ENCODE measurements at places on chromosomes 6 and 20.

DNA sequence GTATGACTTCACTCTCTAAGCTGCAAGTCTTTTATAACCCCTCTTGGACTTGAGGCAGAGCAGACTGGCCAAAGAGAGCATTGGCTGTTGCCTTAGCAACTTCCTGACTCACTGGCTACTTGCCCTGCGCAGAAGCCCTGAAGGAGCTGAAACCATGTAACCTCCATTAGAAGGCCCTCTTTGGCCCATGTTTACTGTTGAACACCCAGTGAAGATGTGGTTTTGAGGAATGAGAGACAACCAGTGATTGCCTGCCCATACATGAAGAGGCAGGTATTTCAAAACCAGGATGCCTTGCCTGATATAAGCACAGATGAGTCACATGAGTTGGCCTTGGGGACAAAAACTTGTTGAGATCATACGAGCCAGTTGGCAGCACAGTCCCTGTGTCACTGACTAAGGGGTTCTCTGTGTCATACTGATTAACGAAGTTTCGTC is 182.5 kb downstream of the EDN1 start:
- DNase-seq = peak; percentile 12

GRCh38 chr6:170129691-170130171 is 161.1 kb downstream of the DLL1 start:
- no peak for DNase-seq

GRCh38 chr20:58236612-58237317 is 8.3 kb upstream of the ANKRD60 start:
- DNase-seq = peak; percentile 63

- peak; percentile 36 for DNase-seq
Measured at GRCh38 chr20:2005831-2006426, 12.1 kb upstream of the PDYN start.

DNA sequence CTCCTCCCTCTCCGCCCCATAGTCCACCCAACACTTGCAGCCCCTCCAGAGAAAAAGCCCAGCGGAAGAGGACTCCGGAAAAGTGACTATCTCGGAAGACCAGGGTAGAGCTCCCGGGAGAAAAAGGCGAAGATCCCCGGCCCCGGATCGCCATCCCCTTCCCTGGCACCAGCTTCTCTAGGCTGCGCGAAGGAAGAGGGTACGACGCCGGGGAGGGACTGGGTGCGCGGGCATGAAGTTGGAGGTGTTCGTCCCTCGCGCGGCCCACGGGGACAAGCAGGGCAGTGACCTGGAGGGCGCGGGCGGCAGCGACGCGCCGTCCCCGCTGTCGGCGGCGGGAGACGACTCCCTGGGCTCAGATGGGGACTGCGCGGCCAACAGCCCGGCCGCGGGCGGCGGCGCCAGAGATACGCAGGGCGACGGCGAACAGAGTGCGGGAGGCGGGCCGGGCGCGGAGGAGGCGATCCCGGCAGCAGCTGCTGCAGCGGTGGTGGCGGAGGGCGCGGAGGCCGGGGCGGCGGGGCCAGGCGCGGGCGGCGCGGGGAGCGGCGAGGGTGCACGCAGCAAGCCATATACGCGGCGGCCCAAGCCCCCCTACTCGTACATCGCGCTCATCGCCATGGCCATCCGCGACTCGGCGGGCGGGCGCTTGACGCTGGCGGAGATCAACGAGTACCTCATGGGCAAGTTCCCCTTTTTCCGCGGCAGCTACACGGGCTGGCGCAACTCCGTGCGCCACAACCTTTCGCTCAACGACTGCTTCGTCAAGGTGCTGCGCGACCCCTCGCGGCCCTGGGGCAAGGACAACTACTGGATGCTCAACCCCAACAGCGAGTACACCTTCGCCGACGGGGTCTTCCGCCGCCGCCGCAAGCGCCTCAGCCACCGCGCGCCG is 822 bp downstream of the FOXQ1 start:
- no peak for DNase-seq

GRCh38 chr6:4270001-4270400 is 134.6 kb upstream of the ECI2 start:
- DNase-seq = no peak

DNA sequence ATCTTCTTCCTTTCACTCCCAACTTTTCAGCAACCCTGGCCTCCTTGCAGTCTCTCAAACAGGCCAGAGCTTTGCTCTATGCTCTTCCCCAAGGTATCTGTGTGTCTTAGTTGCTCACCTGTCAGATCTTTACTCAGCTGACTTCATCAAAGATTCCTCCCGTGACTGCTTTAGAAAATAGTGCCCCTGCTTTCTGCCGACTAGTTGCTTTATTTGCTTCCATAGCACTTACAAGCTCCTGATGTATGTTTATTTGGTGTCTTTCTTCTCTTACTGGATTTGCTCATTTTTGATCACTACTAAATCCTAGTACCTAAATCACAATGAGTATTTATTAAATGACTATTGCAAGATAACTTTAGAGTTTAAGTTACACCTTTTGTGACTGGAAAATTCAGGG is 5.9 kb downstream of the NDUFAF5 start:
- no peak for DNase-seq

- DNase-seq = no peak
Measured at GRCh38 chr6:12893036-12893435, 176.5 kb downstream of the PHACTR1 start.

- DNase-seq = no peak
Measured at GRCh38 chr20:62066983-62067433, 1.3 kb upstream of the TAF4 start.

DNA sequence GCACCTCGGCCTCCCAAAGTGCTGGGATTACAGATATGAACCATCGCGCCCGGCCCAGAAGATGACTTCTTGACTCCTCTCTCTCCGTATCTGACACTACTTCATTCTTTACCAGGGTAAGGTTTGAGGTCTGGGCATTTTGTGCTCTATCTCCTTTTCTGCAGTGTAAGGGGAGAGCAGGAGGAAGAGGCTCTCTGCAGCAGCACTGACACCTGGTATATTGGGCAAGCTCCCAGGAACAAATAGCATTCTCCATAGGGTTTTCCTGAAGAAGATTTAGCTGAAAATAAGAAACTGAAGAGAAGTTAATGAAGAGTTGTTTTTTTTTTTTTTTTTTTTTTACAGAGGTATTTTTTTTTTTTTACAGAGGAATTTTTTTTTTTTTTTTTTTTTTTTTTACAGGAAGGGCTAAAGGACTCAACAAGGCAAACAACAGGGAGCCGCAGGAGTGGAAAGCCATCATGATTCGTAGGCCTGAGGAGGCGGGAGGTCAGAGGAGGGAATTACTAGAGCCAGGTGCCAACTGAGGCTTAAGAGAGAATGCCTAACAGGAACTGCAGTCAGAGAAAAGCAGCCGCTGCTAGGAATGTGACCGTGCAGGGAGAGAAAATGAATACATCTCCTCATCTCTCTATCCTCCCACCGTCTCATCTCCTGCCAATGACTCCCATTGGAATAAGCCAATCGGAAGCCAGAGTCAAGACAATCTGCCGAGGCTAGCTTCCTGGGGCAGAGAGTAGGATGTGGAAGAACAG is 34.7 kb upstream of the ADGRF4 start:
- peak; percentile 12 for DNase-seq

GRCh38 chr20:47196091-47197081 is 160.1 kb downstream of the ZMYND8 start:
- DNase-seq = peak; percentile 48

- no peak for DNase-seq
Measured at GRCh38 chr20:36493051-36493800, 48.1 kb upstream of the MYL9 start.

GRCh38 chr6:85660181-85660611 is 17.5 kb upstream of the SYNCRIP start:
- DNase-seq = peak; percentile 99

DNA sequence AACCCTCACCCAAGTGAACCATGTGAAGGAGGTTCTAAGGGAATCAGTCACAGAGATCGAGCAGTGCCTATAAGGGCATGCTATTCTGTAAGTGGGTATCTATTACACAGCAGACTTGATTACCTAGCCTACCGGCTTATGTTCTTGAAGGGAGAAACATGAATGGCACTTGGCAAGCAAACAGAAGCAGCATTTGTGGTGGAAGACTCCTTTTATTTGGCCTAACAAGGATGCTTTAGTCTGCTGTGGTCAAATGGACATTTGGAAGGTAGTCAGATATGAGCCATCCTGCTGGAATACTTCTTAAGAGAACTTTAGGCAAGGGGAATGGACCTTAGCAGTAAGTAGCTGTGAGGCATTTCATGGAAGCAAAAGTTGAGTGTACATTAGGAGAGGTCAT is 126.3 kb downstream of the COL12A1 start:
- peak; percentile 47 for DNase-seq

GRCh38 chr6:38935051-38935450 is 113.5 kb upstream of the GLP1R start:
- DNase-seq = no peak

DNA sequence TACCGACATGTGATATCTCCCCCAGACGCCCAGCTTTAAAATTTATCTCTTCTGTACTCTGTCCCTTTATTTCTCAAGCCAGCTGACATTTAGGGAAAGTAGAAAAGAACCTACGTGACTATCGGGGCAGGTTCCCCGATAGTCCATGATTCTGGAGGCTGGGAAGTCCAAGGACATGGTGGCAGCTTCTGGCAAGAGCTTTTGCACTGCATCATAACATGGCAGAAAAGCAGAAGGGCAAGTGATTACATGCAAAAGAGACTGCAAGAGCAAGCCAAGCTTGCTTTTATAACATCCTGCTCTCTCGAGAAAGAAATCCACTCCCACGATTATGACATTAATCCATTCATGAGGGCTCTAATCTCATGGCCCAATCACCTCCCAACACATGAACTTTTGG is 113.2 kb downstream of the CD164 start:
- no peak for DNase-seq

DNA sequence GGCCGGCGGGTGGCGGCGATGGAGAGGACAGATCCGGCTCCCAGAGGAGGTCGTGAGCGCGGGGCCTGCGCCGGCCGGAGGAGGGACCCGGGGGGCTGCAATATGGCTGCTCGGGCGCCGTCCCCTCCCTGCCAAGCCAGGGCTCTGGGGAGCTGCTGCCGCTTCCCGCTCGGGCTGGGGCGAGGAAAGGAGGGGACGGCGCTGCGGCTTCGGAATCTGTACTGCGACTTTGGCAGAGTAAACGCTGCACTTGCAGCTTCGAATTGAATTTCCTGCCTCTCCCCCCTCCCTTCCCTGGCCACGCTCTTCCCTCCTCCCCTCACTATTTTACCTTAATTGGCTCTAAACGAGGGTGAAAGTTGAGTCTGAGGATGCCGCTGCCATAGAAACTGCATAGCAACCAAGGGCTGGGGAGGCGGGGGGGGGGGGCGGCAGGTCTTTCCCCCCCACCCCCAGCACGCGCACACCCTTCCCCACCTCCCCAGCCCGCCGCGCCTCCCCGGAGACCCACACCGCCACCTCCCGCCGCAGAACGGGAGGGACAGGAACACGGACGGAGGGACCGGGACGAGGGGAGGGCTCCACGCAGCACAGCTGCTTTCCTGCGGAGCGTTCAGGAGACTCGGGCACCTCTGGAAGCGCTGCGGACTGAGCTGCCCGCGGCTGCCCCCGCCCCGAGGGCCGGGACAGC is 93.9 kb downstream of the RNASET2 start:
- DNase-seq = peak; percentile 13

DNA sequence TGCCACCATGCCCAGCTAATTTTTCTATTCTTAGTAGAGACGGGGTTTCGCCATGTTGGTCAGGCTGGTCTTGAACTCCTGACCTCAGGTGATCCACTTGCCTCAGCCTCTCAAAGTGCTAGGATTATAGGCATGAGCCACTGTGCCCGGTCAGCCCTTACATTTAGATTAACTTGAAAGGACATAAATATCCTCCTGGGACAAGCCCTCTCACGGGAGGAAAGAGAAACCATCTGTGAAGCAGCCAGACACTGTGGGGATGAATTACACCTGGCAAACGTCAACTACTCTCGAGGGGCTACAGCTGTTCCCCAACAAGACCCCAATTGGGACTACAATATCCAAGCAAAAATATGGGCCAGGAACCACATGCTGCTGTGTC is 32.7 kb upstream of the SAMHD1 start:
- no peak for DNase-seq

DNA sequence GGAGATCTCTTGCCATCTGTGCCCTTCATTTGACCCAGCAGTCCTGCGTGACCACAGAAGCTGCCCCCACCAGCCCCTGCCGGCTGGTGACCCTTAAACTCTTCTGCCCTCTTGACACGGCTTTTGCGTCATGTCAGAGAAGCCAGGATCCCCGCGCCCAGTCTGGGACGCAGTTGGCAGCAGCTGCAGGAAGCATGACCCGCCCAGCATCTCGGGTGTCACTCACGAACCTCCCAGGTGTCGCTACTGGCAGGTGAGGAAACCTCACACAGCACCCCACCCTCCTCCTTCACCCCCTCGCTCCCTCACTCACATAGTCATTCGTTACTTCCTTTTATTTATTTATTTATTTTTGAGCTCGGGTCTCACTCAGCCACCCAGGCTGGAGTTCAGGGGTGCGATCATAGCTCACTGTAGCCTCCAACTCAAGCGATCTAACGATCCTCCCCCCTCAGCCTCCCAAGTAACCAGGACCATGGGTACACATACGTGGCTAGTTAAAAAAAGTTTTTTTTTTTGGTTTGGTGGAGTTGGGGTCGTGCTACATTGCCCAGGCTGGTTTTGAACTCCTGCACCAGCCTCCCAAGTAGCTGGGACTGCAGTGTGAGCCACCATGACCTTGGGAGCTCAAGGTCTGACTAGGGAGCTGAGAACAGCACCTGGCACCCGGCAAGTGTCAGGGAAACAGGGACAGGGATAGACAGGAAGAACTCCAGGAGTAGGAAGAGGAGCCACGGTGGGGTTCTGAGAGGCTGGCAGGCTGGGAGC is 14.1 kb upstream of the SPDEF start:
- no peak for DNase-seq

DNA sequence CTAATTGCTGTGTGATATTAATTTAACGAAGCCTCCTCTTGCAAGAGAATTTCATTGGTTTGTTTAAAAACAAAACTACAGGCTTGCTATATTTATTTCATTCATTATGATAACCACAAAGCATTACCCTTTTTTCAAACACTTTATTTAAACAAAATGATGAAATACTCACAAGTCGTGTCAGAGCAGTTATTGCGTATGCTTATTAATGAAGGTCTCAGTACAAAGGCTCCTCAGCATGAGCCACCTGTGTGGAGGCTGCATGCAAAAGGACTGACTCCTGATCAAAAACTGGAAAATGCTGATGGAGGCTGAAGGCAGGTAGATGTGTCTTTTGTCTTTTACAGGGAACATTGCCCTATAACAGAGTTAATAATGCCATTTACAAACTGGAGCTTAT is 130.5 kb downstream of the CRYBG1 start:
- no peak for DNase-seq

- peak; percentile 11 for DNase-seq
Measured at GRCh38 chr20:2907519-2907918, 34.2 kb downstream of the PTPRA start.

DNA sequence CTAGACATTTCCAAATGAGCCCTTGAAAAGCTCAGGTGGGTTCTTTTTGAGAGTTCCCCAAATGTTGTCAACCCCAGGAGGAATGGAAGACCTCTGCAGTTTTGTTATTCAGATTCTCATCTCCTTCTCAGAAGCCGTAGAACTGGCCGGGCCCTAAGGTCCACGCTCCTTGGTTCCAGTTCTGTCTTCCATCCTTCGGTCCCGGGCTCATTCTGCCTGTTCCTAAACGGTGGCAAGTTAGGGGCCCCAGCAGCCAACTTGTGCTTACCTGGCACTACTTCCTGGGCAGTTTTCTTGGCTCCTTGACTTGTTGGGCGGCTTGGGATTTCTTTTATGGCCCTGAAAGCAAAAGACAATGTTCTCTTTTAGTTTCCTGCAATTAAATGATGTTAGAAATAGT is 6.4 kb downstream of the ESR1 start:
- no peak for DNase-seq

GRCh38 chr6:47701363-47701762 is 3.0 kb downstream of the ADGRF4 start:
- no peak for DNase-seq
